ENCODE measurements at places on chromosomes 2 and 18.

- no peak for DNase-seq
These were observed 104.9 kb downstream of the SPTBN1 start for GRCh38 chr2:54561010-54561409.

GRCh38 chr2:189204322-189204941 lies 24.9 kb upstream of the COL5A2 start:
- no peak for DNase-seq

DNA sequence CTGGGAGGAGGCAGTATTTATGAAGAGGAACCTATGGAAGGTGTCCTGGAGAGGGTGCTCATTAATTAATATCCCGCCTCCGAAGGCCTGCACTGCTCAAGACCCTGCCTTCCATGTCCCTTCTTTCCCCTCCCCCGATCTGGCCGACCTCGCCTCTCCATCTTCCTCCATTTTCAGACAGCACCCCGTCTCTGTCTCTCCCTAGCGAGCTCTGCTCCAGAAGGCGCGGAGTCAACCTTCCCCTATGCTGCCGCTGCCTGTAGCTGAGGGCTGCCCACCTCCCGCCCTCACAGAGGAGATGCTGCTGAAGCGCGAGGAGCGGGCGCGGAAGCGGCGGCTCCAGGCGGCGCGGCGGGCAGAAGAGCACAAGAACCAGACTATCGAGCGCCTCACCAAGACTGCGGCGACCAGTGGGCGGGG lies 1.1 kb upstream of the WBP1 start:
- DNase-seq, result no peak

- no peak for DNase-seq
These were observed 873.8 kb upstream of the GCFC2 start for GRCh38 chr2:76584474-76584873.

DNA sequence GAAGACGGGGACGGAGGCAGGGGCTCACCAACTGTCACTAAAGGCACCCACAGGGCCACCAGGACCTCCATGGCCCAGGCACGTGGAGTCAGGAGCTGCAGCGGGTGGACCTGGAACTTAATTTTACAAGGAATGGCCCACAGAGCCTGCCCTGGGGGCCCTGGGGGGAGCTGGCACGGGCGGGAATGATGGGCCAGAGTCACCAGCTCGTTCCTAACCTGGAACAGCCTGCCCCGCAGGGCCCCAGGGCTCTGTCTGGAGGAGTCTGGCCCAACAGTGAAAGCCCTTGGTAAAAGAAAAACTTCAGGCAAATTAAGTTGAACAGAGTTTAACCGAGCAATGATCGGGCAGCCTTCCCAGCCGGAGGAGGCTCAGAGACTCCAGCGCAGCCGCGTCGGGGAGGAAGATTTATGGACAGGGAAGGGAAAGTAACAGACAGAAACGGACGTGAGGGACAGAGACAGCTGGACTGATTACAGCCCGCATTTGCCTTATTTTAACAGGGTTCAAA lies 118.4 kb upstream of the TMEM18 start:
- DNase-seq, result no peak

DNA sequence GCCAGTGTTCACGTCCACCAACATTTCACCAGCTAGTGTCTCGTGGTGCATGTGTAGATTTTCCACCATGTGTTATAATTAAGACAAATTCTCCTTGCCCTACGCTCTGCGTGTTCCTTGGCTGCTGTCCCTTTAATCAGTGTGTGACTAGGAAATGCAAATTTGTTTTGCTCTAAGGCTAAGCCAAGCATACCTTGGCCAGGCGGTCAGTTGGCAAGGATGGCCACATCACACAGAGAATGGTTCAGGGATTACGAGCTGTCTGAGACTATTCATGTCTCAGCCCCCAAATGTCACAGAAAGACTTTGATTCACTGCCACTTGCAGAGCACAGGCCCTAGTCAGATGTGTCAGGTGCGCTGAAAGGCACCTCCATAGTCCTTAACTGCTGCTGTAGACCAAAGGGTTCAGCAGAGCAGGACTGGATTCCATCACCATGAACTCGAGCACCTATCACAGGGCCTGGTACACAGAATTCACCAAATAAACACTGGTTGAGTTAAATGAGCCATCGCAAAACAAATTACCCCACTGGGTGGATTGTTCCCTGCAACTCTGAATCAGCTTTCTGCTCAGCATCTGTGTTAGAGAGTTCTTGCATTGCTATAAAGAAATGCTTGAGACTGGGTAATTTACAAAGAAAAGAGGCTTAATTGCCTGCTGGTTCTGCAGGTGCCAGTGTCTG lies 128.4 kb downstream of the CABLES1 start:
- DNase-seq, result no peak

DNA sequence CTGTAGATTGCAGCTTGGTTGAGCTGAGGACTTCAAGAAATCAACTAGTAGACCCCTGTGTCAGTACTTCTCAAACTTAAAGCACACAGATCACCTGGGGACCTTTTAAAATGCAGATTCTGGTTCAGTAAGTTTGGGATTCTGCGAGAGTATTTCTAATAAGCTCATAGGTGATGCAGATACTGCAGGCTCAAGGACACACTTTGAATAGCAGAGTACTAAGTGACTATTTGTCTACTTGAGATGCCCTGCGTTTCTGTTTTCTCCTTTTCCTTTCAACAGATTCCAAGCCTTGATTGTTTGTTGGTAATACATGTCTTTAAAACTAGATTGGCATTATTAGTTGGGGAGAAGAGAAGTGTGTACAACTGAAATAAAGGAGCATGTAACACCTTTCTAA lies 6.7 kb downstream of the MIB1 start:
- DNase-seq, result no peak

GRCh38 chr18:58593938-58594337 lies 35.0 kb downstream of the ALPK2 start:
- DNase-seq, result no peak

DNA sequence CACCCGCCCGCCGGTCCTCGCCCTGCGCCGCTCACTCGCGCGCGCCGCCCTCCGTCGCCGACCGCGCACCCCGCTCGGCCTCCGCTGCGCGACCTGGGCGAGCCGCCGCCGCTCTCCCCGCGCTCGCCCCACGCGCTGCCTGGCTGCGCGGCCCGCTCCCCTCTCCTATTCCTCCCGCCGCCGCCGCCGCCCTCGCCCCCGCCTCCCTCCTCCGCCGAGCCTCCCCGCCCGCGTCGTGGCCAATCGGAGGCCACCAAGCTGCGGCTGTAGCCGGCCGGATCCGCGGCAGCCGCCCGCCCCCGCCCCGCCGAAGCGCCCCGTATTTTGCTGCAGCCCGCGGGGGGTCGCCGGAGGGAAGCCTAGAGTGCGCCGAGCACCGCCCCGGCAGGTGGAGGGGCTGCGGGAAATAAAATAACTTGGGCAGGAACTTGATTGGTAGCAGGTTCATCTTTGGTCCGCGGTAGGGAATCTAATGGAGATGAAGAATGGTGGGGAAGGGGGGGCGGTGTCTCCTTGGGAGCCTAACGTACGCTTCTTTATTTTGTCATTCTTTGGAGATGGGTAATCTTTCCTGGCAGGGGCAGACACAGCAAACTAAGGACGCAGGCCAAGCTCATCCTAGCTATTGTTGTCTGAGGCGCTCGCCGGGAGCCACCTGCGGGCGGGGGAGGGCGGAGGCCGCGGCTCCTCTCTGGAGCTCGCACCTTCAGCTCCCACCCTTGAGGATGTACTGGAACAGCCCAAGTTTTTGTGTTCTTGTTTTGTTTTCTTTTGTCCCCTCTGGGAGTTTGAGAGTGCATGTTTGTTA lies 1.1 kb upstream of the CDH2 start:
- no peak for DNase-seq

DNA sequence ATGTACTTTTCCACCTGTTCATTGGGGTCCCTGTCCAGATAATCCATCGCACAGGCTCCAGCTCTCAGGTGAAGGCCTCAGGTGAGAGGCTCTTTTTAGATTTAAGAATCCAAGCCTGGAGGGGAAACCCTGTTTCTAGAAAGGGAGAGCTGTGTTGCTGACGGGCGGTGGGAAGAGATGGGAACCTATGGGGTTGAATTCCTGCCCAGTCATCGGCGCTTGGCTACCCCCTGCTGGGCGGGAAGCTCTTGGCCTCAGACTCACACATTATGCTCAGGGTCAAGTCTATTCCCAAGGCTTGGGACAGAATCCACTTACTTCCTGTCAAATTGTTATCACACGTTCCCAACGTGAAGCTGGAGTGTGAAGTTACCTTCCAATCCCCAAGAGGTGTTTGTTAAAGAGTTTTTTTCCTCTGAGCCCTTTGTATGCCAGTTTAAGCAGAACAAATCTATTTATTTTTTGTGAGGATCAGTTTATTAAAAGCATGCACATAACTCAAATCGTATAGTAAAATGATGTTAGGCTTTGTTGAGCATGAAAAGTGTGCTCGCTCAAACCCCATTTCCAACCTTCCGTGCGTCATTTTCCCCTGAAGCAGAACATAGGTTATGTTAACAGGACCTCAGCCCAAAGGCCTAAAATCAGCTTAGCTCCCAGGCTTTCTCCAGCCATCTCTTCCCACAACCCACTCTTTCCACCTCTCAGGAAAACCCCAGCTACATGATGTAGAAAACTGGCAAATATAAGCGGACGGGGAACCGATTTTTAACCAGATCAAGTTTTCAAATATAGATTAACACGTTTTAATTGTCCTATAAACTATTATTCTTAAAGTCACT lies 181.7 kb upstream of the ETAA1 start:
- peak; percentile 53 for DNase-seq

GRCh38 chr2:105328281-105329196 lies 996 bp downstream of the TGFBRAP1 start:
- DNase-seq, result no peak

DNA sequence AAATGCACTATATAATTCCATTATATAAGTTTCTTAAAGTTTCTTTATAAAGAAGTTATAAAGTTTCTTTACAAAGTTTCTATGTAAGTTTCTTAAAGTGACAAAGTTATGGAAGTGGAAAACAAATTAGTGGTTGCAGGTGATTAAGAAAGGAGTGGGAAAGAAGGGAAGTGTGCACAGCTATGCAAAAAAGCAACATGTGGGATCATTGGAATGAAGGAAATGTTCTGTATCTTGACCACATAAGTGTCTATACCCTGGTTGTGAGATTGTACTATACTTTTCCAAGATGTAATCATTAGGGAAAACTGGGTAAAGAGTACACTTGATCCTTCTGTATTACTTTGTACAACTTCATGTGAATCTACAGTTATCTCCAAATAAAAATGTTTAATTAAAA lies 1541.1 kb downstream of the LRP1B start:
- no peak for DNase-seq

DNA sequence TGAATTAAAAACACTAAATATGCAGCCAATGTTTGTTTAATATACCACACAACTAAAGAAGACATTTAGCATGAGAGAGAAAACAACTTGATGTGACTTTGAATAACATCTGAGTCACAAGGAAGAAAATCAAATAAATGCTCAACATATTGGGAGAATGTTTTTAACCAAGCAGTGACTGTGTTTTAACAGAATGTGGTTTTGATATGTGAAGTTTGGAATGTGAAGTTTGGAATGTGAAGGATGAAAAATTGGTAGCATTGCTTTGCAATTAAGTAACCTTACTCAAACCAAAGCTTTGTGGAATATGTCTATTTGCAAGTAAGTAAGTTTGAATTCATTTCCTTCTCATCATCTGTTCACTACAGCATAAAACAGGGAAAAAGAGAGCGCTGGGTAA lies 128.2 kb upstream of the DNAJC10 start:
- DNase-seq, result no peak

GRCh38 chr18:52715421-52715820 lies 375.4 kb downstream of the DCC start:
- no peak for DNase-seq

DNA sequence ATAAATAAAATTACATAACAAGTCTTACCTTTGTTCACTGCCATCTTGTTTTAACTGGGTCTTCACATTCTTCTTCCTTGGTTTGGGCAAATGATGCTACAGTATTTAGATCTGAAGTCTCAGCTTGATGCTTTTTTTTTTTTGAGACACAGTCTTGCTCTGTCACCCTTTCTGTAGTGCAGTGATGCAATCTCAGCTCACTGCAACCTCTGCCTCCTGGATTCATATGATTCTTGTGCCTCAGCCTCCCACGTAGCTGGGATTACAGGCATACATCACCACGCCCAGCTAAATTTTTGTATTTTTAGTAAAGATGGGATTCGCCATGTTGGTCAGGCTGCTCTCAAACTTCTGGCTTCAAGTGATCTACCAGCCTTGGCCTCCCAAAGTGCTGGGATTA lies 53.2 kb upstream of the MAT2A start:
- no peak for DNase-seq

DNA sequence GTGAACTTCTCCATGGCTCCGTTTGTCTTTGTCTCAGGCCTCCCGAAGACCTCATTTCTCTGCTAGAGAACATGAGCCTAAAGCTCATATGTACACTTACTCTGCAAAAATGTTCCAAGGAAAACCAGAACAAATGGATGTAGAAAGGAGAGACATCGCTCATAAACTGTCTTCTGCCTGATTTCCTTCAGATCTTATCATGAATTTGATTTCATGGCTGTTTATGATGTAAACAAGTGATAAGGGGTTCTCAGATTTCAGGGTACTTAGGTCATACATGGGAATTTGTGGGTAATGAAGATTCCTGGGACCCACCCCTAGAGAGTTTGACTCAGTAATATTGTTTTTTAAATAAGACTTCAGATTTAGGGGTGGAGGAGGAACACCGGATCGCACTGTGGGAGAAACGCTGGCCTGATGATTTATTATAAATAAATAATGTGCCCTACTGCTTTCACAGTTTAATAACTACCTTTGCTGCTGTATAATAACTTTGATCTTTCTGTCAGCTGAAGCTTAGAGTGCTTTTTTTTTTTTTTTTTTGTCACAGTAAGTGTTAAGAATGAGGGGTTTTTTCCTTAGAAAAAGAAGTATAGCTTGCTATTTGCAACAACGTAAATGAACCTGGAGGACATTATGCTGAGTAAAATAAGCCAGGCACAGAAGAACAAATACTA lies 14.9 kb downstream of the AOX1 start:
- DNase-seq, result no peak

DNA sequence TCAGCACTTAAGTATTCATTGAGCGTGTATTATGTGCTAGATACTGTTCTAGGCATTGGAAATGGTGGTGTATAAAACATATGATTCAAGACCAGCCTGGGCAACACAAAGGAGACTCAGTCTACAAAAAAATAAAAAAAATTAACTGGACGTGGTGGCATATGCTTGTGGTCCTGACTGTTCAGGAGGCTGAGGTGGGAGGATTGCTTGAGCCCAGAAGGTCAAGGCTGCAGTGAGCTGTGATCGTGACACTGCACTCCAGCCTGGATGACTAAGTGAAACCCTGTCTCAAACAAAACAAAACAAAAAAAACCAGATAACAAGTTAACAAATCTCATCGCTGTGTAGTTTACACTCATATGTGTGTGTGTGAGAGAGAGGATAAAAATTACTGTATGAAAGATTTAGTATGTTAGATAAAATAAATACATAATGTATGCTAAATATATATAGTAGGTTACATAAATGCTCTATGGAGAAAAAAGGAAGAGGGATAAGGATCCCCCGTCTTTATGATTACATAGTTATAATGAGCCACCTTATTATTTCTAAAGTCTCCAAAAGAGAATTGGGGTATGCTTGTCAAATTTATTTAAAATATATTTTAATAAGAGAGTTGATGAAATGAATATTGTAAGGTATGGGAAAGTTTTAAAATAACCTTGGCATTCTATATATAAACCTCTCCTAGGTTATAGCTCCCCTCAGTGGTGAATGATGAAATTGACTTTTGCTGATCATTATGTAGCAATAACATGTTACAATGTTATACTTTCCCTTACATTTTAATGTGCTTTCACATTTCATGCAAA lies 69.2 kb downstream of the EHBP1 start:
- DNase-seq, result no peak
